Esophagus muscularis mucosa (tissue), 4 donors: ENCODE measurements at places on chromosomes 16 and 17. TPM values are rescaled to one million over a fixed set of nuclear protein-coding genes. Genes with fewer than 3 reads are reported as not detected.

DNA sequence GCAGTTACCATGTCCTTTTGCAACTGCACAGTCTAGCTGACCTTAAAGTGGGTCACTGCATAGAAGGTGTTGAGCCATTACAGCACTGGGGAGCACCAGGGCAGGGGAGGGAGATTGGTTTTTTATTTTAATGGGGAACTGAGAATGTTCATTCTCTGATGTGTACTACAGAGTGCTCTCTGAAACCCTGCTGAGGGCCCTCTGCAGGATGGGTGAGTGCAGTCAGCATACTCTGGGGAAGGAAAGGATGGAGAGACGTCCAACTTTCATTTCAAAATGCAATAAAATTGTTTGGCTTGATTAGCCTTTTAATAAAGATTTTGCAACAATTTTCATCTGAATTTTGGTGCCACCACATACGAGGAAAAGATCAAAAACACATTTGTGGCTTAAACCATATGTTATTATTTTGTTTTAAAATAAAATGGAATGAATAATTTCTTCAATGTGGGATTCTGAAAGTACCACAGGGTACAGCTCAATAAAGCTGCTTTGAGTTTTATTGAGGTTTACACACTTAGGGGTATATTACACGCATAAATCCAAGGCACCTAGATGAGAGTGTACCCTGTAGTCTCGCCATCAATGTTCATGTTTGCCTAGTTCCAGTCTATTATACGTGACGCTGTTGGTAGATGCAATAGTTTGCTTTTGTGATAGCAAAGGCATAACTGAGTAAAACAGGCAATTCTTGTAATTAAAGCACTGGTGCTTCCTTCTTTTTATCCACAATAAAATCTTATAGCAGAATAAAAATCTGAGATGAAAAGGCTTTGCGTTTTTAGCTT, 73.5 kb downstream of the SNX11 start:
- no peak for DNase-seq
- no peak overlapping the region for H3K4me3 ChIP-seq
- H3K27ac ChIP-seq: no peak overlapping the region
- H3K4me1 ChIP-seq: no peaks in the 10 kb centered on the region
- H3K27me3 ChIP-seq: no peaks in the 10 kb centered on the region

DNA sequence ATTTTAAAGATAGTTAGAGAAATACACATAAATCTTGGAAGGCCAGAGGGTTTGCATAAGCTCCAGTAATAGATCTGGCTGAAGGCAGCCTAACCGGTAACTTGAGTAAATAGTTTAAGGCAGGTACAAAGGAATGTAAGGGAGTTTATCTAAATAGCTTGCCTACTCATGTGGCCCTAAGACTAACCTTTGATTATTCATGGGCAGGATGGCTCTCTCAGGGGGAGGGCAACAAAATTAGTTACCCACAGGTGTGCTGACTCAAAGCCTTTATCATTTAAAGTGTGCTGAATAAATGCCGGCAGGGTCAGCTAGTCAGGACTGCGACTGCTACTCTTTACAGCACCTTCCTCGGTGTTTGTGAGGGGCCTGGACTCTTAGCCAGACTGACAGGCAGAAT, 761.3 kb upstream of the KIF2B start:
- no peaks in the 10 kb centered on the region for H3K27me3 ChIP-seq
- H3K36me3 ChIP-seq: no peaks in the 10 kb centered on the region
- H3K27ac ChIP-seq: no peak overlapping the region
- no peak for DNase-seq

DNA sequence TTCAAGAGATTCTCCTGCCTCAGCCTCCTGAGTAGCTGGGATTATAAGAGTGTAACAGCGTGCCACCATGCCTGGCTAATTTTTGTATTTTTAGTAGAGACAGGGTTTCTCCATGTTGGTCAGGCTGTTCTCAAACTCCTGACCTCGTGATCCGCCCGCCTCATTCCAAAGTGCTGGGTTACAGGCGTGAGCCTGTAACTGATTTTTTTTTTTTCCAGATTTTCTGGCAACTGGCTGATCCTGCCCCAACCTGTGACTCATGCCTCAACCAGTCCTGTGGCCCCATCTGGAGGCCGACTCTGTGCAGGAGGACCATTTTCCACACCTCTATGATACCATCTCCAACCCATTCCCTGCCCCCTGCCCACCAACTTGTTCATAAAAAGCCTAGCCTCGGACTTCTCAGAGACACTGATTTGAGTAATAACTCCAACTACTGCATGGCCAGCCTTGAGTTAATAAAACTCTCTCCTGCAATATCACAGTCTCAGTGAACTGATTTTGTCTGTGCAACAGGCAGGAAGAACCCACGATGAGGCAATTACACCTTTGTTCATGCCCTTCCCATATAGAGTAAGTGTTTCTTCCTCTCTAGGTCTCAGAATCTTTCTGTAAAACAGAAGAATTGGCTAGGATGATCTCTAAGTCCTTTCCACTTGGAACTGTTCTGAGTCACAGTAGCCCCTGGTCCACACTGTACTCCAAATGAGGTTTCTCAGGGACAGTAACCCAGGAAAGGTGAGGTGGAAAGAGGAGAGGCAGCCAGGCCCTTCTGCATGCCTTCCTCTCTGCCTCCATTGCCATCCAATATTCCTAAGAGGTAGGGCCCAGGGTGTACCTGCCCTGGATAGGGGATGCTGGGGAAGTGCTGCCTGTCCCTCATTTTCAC, 8.8 kb upstream of the CNOT1 start:
- H3K27ac ChIP-seq: no peak overlapping the region
- peak; percentile 37 for DNase-seq
- no peak overlapping the region for H3K4me3 ChIP-seq
- no peaks in the 10 kb centered on the region for H3K27me3 ChIP-seq

GRCh38 chr16:86499440-86499786, 10.9 kb upstream of the FOXF1 start:
- H3K4me1 ChIP-seq: peaks cover 95% of the 10 kb centered on the region
- H3K27me3 ChIP-seq: no peaks in the 10 kb centered on the region
- peak overlapping the region; percentile 100 for H3K27ac ChIP-seq
- H3K4me3 ChIP-seq: peak overlapping the region; percentile 55

- H3K27ac ChIP-seq: no peak overlapping the region
- H3K4me3 ChIP-seq: no peak overlapping the region
- no peaks in the 10 kb centered on the region for H3K27me3 ChIP-seq
- H3K4me1 ChIP-seq: peaks cover 22% of the 10 kb centered on the region
- H3K36me3 ChIP-seq: no peaks in the 10 kb centered on the region
- no peak for DNase-seq
Observed at GRCh38 chr16:85477801-85478363, 135.2 kb upstream of the GSE1 start.

DNA sequence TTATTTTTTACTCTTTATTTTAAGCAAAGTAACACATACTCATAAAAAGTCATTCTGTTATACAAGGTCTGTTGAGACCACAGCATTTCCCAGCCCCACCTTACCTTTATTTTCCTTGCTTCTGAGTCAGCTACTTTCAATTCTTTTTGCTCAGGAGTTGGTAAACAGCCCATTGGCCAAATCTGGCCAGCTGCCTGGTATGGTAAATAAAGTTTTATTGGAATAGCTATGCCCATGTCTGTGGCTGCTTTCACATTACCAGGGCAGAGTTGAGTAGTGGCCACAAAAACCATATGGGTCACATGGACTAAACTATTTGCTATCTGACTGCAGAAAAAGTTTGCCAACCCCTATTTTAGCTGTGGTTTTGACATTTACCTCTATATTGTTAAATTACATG, 3.4 kb upstream of the NSRP1 start:
- peaks cover 8% of the 10 kb centered on the region for H3K4me1 ChIP-seq
- peak; percentile 55 for DNase-seq
- no peak overlapping the region for H3K27ac ChIP-seq
- H3K4me3 ChIP-seq: no peak overlapping the region
- no peaks in the 10 kb centered on the region for H3K36me3 ChIP-seq

- DNase-seq: no peak
- no peaks in the 10 kb centered on the region for H3K36me3 ChIP-seq
- no peak overlapping the region for H3K4me3 ChIP-seq
- no peak overlapping the region for H3K27ac ChIP-seq
- peaks cover 17% of the 10 kb centered on the region for H3K4me1 ChIP-seq
- no peaks in the 10 kb centered on the region for H3K27me3 ChIP-seq
Observed at GRCh38 chr16:84141143-84141670, 3.8 kb downstream of the HSDL1 start.

- H3K27ac ChIP-seq: no peak overlapping the region
- H3K36me3 ChIP-seq: no peaks in the 10 kb centered on the region
- H3K4me1 ChIP-seq: peaks cover 77% of the 10 kb centered on the region
- no peak for DNase-seq
- no peak overlapping the region for H3K4me3 ChIP-seq
Observed at GRCh38 chr16:84739349-84740124, 39.7 kb downstream of the USP10 start.

DNA sequence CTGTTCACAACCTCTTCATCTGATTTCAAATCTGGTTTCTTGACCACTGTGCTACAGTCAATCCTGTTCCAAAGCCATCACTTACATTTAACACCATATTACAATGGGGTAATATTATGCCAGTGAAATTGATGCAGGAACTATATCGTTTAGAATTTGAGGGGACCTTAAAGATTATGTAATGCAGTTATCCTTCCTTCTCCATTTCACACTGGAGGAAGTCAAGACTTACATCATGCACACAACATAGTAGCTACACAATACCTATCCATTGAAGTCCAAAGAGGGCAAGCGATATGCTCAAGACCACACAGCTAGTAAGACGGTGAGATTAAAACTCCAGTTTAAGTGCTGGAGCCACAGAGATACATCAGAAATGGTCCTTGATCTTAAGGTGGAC, 16.8 kb downstream of the NOG start:
- no peak overlapping the region for H3K27ac ChIP-seq
- peaks cover 18% of the 10 kb centered on the region for H3K27me3 ChIP-seq
- no peaks in the 10 kb centered on the region for H3K36me3 ChIP-seq
- H3K4me1 ChIP-seq: no peaks in the 10 kb centered on the region

DNA sequence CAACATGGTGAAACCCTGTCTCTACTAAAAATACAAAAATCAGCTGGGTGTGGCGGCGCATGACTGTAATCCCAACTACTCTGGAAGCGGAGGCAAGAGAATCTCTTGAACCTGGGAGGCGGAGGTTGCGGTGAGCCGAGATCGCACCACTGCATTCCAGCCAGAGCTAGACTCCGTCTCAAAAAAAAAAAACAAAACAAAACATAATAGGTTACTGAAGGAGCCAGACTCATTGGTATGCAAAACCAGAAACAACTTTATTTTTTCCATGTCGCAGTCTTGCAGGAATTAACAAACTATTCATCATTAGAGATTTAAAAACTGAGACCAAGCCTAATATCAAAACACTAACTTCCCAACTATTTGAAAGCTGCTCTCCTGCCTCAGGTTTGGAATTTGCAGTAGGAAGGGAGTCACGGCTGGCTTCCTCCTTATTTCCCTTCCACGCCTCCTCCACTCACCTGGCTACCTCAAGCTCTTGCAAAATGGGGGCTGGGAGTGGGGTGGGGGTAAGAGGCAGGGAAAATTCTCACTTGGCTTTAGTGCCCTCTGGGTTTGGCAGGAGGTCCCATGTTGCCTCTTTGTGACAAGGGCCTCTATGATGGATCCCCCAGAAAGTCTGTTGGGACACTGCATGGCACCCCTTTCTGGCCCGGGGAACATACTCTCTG, 34.1 kb upstream of the MYH10 start:
- no peak overlapping the region for H3K27ac ChIP-seq
- no peaks in the 10 kb centered on the region for H3K36me3 ChIP-seq
- no peak overlapping the region for H3K4me3 ChIP-seq
- H3K27me3 ChIP-seq: peaks cover 4% of the 10 kb centered on the region

DNA sequence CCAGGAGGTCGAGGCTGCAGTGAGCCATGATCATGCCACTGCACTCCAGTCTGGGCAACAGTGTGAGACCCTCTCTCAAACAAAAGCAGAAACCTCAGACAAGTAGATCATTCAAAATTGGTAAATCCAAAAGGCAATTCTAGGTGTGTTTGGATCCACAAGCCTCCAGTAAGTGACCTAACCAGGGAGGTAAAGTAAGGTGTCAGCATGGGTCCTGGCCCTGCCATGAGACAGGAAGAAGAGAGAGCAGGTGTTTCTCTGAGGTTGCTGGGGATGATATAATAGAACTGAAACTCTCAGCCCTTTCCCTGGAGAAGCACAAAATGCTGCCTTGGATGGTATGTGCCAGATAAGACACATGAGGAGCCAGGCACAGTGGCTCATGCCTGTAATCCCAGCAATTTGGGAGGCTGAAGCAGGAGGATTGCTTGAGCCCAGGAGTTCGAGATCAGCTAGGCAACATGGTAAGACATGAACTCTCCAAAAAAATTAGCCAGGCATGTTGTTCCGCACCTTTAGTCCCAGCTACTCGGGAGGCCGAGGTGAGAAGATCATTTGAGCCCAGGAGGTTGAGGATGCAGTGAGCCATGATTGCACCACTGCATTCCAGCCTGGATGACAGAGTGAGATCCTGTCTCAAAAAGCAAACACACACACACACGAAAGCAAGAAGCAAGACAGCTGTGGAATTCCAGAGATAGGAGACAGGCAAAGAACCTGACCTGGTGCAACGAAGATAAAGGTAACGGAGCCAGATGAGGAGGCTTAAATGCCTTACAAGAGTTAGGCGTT, 6.5 kb downstream of the TM4SF5 start:
- no peaks in the 10 kb centered on the region for H3K36me3 ChIP-seq
- peaks cover 17% of the 10 kb centered on the region for H3K27me3 ChIP-seq
- H3K4me1 ChIP-seq: no peaks in the 10 kb centered on the region
- no peak for DNase-seq

DNA sequence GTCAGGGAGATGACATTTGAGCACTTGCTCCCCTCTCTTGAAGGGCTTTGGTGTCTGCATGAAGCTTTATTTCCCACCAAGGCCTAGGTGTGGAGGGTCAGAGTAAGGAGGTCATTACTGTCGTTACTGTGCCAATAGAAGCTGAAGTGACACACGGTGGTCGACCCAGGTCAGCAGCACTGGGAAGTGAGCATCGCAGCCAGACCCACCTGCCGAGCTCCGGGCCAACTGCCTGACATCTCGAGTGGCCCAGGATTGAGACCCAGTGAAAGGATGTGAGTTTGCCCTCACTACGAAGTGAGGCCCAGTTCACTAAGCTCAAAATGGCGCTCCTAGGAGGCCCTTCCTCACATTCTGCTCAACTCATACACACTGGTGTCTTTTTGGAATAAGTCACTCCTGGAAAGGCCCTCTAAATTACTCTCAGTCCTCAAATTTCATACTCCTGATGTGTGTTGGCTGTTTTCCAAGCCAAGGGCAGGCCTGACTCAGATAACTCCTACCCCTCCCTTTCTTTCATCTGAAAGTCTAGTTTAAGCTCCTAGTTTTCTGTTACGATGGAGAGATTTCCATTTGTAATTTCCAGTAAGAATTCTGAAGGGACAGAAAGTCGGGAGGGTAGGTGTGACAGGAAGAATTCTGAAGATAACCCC, 200.4 kb downstream of the LGALS9B start:
- no peak overlapping the region for H3K27ac ChIP-seq
- H3K36me3 ChIP-seq: no peaks in the 10 kb centered on the region
- no peaks in the 10 kb centered on the region for H3K4me1 ChIP-seq
- no peak for DNase-seq
- no peak overlapping the region for H3K4me3 ChIP-seq

DYNLL2 gene
- total RNA-seq: 35.7 TPM

EPX gene
- total RNA-seq: not detected

NUPR1 gene
- total RNA-seq: 58.5 TPM

KCNJ2 gene
- total RNA-seq: 7.1 TPM
